Upper lobe of right lung (tissue), 1 donor: ENCODE measurements at places on chromosomes 13 and 19. TPM values are rescaled to one million over a fixed set of nuclear protein-coding genes. Genes with fewer than 3 reads are reported as not detected.

ZNF226 gene
- 16.8 TPM for total RNA-seq

DHDH gene
- total RNA-seq, result 3.0 TPM

KIR3DL2 gene
- total RNA-seq, result 0.35 TPM

OR7G2 gene
- total RNA-seq, result not detected

KLK12 gene
- not detected for total RNA-seq

PSG6 gene
- not detected for total RNA-seq

ZNF418 gene
- total RNA-seq, result 5.0 TPM

EFNB2 gene
- 55.1 TPM for total RNA-seq

MEF2B gene
- total RNA-seq, result 1.4 TPM

OVOL3 gene
- not detected for total RNA-seq

CD22 gene
- 15.8 TPM for total RNA-seq

IQCN gene
- total RNA-seq, result 4.9 TPM

FBXO27 gene
- total RNA-seq, result 7.6 TPM

IL27RA gene
- 16.2 TPM for total RNA-seq

PCDH20 gene
- total RNA-seq, result 6.3 TPM

ZNF563 gene
- total RNA-seq, result 4.2 TPM

ZNF888 gene
- 9.1 TPM for total RNA-seq

MCEMP1 gene
- total RNA-seq, result 97.9 TPM

CD37 gene
- total RNA-seq, result 101 TPM

PNMA8A gene
- 1.8 TPM for total RNA-seq

UPK1A gene
- not detected for total RNA-seq

EHD2 gene
- 210 TPM for total RNA-seq

ZNF99 gene
- total RNA-seq, result 0.09 TPM

PCDH17 gene
- 65.4 TPM for total RNA-seq

CYP4F8 gene
- 2.1 TPM for total RNA-seq

SIGLECL1 gene
- not detected for total RNA-seq

ZIC2 gene
- not detected for total RNA-seq

PSG11 gene
- total RNA-seq, result not detected

CALR3 gene
- not detected for total RNA-seq

SSC5D gene
- 6.0 TPM for total RNA-seq

CD209 gene
- total RNA-seq, result 10.6 TPM

ZNF230 gene
- total RNA-seq, result 5.2 TPM

KLF2 gene
- 198 TPM for total RNA-seq

ZNF577 gene
- total RNA-seq, result 9.4 TPM

SIGLEC12 gene
- 3.7 TPM for total RNA-seq

KCNN1 gene
- total RNA-seq, result not detected

MRI1 gene
- total RNA-seq, result 32.6 TPM

NKG7 gene
- 25.1 TPM for total RNA-seq

FCER2 gene
- total RNA-seq, result 0.58 TPM

GEMIN7 gene
- total RNA-seq, result 14.9 TPM

TEX101 gene
- not detected for total RNA-seq

IRGC gene
- total RNA-seq, result not detected

TPGS1 gene
- total RNA-seq, result 19.9 TPM

CHST8 gene
- total RNA-seq, result 0.64 TPM
